ENCODE measurements at places on chromosomes 16 and 17.

DNA sequence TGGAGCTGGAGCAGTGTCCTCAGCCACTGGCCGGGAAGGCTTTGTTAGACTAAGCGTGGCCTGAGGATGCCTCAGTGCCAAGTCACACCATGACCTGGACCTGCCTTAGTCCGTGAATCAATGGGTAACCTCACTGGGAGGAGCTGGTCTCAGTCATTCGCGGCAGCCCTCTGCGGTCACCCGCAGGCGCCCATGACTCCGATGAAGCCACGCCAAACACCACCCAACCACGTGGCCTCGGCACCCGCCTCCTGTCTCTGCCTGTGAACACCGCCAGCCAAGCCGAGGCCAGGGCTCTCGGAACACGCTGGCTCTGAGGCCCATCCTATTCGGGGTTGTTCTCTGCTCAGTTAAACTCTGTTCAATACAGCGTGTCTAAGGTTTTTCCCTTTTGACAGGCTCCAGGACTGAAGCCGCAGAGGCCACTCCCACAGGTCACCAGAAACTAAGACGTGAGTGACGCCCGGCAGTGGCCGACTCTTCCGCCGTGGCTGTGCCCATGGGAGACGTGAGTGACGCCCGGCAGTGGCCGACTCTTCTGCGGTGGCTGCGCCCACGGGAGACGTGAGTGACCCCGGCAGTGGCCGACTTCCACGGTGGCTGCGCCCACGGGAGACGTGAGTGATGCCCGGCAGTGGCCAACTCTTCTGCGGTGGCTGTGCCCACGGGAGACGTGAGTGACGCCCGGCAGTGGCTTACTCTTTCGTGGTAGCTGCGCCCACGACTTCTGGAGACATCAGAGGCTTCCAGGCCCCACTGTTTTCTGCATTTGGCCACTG, 16.8 kb upstream of the PABPN1L start:
- DNase-seq: no peak

- DNase-seq: no peak
These were observed 92.4 kb upstream of the HS3ST2 start for GRCh38 chr16:22721511-22722100.

DNA sequence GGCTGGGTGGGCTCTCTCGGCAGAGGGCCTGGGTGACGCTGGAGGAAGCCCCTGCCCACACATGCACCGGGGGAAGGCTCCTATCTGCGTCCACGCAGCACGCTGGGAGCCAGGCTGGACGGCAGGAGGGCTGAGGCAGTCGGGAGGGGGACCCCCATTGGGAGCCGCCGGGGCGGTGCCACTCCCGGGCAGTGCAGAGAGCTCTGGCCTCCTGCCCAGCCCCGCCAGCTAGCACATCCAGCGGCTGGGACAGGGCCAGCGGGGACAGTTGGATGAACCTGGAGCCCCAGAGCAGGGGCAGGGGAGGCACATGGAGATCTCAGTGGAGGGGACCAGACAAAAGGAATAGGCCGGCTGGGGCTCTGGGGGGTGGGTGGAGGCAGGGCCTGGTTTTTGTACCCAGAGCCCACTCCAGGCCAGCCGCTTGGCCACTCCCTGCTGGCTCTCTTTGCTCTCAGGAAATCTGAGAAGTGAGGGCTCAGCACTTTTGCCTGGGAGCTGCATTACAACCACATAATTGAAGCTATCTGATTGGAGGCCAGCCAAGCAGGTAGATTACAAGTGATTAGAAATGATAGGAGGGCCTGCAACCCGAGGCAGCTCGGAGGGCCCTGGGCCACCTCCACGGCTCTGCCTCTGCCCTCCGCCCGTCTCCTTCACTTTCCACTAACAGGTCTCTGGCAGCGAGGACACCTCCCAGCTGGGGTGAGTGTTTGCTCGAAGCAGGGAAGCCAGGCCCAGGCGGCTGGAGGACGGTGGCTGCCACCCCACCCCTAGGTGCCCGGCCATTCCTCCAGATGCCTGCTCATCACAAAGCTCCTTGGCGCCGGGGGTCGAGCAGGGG, 40.1 kb downstream of the ENGASE start:
- DNase-seq: peak; percentile 74

DNA sequence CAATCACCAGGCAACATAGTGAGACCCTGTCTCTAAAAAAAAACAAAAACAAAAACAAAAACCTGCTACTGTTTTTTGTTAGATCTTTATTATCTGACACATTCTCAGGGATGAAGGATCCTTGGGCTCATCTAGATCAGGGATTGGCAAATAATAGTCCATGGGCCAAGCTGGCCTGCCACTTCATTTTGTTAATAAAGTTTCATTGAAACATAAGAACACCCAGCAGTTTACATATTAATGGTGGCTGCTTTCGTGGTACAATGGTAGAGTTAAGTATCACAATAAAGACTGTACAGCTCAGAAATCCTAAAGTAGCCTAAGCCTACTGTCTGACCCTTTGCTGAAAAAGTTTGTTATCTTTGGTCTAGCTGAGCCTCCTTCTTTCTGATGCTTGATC, 32.9 kb upstream of the CLEC18A start:
- no peak for DNase-seq

DNA sequence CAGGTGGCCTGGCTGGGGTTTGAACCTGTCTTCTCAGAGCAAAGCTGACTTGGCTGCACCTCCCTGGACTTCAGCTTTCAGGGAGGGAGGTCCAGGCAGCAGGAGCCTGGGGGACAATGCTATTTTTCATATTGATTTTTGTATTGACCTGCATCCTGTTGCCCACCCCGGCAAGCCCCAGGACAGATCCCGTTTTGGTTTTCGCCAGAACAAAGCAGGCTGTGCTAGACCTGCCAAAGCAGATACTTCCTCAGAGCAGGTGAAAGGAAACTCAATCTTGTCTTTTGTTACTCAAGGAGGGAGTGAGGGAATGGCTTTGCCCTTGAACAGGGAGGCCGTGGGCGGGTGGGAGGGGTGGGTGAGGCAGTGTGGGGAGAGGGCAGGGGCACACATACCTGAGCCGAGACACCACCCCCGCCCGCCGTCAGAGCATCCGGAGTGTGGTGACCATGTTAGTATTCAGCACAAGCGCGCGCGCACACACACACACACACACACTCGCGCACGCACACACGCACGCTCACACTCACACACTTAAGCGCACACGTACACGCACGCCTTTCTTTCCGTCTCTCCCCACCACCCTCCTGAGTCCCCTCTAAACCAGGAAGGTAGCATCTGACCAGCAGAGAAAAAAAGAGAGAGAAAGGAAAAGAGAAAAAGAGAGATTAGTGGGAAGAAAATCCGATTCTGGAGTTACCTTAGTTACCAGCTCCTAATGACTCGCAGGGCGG, 59.5 kb downstream of the RAI1 start:
- no peak for DNase-seq

GRCh38 chr17:69908626-69909368, 166.2 kb upstream of the KCNJ16 start:
- DNase-seq: no peak

- DNase-seq: no peak
These were observed 22.9 kb upstream of the PECAM1 start for GRCh38 chr17:64413513-64413912.

- DNase-seq: peak; percentile 69
These were observed 502 bp downstream of the FAAP100 start for GRCh38 chr17:81551458-81552243.

All from Peyer's patch (tissue), 4 donors.